ENCODE measurements at places on chromosomes 2 and 18.
A peak's percentile ranks its signal among the peaks of the same experiment; 100 is the strongest.

- no peak for DNase-seq
These were observed 144.6 kb upstream of the MMADHC start for GRCh38 chr2:149732001-149732685.

GRCh38 chr18:62526098-62527025 is 3.5 kb downstream of the ZCCHC2 start:
- DNase-seq, result peak; percentile 59

- DNase-seq, result no peak
These were observed 21.8 kb downstream of the NDUFB3 start for GRCh38 chr2:201093573-201093972.

DNA sequence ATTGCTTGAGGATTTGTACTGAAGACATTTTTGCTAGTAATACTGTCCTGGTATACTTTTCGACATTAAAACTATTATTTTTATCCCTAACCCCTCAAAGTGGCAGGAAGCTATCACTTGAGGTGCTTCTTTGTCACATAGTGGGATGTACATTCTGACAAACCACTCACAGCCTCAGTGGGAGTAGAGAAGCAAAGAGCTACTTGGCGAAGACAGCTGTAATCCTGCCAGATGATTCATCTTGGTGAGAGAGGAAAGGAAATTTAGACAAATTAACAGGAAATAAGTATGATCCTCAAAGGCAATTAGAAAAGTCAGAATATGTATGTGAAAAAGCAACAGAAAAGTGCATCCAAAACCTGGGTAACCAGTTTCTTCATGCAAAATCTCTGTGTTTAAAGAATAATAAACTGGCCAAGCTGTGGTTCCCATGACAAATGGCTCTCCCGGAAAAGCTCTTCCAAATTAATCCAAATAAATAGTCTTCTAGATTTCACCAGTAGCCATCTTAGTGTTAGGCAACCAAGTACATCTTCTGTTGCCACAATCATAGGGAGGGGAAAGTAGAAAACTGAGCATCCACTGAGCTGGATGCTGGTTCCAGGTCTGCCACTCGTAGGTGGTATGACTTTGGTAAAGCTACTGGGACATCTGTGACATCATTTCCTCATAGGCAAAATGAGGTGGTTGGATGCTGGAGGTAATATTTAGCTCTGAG is 308.0 kb upstream of the LYPD1 start:
- no peak for DNase-seq

GRCh38 chr2:118893100-118893499 is 45.7 kb upstream of the EN1 start:
- DNase-seq, result no peak

DNA sequence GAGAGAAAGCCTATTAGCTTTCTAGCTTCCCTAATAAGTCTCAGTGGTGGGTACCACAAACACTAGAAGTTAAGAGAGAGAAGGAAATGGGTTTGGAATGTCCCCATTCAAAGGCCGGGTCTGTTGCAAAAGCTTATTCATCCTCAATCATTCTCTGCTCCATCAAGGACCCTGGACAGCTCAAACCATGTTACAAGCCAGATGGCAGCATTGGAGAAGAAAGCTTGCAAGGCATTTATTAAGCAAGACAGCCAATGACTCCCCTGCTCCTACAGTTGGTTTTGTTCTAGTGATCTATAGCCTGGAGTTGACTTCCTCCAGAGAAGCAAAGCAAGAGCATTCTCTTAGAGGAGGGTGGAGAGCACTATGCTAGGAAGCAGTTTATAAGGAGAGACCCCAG is 86.9 kb upstream of the LMAN1 start:
- DNase-seq, result no peak

- DNase-seq, result no peak
These were observed 2026.1 kb upstream of the CELF4 start for GRCh38 chr18:39591649-39592048.

- no peak for DNase-seq
These were observed 105.3 kb upstream of the ZEB2 start for GRCh38 chr2:144625226-144625625.

GRCh38 chr18:50819027-50819727 is 639 bp downstream of the MRO start:
- peak; percentile 17 for DNase-seq

GRCh38 chr2:15579641-15580040 is 12.0 kb upstream of the DDX1 start:
- DNase-seq, result no peak

GRCh38 chr18:8011906-8012305 is 444.8 kb downstream of the PTPRM start:
- no peak for DNase-seq

DNA sequence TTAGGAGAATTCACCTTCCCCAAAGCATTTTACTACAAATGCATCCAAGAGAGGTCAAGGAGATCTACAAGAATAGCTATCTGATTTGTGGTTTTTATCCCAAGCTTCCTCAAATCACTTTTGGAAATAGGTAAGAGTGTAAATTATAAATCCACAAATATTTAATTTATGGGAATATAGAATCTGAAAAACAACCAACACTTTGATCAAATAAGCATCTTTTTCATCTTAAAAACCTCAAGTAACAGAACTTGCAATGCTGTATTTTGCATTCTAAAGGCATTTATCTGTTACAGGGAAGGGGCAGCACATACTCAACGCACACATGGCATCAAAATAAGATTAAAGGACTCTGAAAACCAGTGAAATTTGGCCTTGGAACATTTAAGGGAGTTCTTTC is 1.9 kb downstream of the ZNF385B start:
- no peak for DNase-seq

DNA sequence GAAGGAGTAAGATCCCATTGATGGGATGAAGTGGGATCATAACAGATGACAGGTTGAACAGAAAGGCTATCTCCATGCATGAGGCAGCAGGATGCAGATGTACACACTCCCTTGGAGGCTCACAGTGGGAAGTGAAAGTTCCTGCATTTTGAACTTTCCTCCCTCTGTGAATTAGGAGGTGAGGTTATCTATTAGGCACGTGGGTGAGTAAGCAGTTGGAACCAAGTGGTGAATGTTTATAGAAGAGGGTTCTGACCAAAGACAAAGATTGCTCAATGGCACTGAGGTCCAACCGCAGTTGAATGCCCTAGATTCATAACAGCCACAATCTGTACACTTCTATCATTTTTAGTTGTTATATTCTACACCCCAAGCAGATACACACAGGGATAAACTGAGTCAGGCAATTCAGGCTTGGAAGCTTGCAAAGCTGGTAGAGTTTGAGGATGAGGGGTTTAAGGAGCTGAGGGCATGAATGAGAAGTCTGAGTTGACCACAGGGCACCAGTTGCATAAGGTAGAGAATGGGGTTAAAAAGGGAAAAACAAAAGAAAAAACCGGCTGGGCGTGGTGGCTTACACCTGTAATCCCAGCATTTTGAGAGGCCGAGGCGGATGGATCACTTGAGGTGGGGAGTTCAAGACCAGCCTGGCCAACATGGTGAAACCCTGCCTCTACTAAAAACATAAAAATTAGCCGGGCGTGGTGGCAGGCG is 7.1 kb upstream of the KCMF1 start:
- DNase-seq, result no peak

- DNase-seq, result peak; percentile 65
These were observed 1.4 kb upstream of the SETBP1 start for GRCh38 chr18:44679056-44679913.

DNA sequence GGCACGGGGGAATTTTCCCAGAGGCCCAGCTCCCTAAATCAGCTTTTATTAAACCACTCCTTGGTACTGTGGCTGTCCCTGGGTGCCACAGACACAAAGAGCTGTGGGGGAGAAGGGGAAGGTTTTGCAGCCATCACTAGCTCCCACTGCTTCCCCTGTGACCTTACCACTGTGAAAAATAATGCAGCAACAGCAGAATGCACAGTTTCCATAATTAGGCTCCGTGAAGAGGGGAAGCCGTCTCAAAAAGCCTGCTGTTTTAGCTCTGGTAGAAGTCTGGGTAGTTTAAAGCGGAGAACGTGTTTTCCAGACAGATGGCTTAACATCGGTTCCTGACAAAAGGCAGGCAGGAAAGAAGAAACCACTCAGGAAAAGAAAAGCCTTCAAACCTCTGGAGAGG is 27.5 kb upstream of the CAB39 start:
- no peak for DNase-seq

DNA sequence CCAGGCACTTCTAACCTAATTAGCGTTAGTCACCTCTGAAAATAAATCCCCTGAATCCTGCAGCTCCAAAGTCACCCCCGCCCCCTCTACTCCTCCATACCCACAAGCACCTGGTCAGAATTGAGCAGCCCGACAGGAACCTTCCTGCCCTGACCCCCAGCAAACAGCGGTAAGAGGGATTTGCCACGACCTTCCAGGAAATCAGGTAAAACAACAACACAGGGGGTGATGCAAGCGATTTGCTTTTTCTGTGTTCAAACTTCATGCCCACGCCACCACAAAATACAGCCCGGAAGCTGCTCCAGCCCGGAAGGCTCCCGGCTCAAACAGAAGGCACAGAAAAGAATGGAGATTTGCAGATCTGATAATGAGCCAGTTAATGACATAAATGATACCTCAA is 367.1 kb downstream of the GPD2 start:
- peak; percentile 17 for DNase-seq

DNA sequence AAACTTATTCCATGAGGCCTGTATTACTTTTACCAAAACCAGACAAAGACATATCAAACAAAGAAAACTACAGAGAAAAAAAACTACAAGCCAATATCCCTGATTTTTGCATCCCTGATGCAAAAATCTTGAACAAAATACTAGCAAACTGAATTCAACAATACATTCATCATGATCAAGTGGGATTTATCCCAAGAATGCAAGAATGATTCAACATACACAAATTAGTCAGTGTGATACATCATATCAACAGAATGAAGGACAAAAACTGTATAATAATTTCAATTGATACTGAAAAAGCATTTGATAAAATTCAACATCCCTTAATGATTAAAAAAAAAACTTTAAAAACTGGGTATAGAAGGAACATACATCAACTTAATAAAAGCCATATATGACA is 106.8 kb downstream of the SLC39A10 start:
- DNase-seq, result no peak

DNA sequence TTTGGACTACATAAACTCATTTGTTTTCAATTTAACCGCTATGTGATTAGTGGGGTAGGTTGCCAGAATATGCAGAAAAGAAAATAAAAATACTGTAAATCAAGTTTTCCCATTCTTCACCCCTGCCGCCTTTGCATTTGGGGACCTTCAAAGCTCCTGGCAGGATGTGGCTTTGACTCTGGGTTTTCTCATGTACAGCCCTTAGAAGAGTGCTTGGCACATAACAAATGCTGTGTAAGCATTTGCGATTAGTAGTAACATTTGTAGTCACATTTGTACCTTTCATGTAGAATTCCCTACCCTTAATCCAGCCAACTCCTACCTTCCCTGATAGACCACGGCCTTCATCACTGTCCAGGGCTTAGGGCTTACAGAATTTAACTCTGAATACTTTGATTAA is 262.6 kb downstream of the MREG start:
- DNase-seq, result no peak

GRCh38 chr2:96891591-96892333 is 21.9 kb upstream of the SEMA4C start:
- DNase-seq, result no peak

DNA sequence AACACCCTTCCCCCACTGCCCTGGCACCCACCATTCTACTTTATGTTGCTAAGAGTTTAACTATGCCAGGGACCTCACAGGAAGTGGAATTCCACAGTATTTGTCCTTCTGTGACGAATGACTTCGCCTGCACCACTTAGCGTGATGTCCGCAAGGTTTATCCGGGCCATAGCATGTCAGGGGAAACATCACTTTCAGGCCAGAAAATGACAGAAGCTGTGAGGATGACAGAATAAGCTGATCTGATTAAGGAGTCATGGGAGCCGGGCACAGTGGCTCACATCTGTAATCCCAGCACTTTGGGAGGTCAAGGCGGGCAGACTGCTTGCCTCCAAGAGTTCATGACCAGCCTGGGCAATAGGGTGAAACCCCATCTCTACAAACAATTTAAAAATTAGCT is 248.8 kb downstream of the EIPR1 start:
- no peak for DNase-seq

- DNase-seq, result no peak
These were observed 2.9 kb downstream of the HK2 start for GRCh38 chr2:74836675-74837401.

DNA sequence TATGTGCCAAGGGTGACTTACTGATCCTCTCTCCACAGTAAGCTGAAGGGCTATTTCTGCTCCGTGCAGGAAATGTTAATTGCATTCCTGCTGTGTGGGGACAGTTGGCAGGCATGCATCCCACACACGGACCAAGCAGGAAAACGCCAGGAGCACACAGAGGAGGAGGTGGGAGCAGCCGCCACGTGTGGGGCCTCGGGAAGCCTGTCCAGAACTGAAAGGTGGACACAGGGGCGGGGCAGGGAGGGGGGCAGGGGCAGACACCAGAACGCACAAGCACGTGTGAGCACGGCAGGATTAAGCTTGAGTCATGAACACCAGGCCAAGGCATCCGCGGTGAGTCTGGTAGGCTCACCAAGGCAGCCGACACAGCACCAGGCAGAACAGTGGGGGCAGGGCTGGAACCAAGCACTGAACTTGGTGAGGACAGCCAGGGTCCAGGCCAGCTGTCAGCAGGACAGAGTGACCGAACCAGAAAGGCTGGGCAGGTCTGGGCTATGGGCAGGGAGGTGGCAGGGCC is 177.1 kb downstream of the EIPR1 start:
- DNase-seq, result no peak

GRCh38 chr2:232367016-232367415 is 11.5 kb upstream of the ALPP start:
- DNase-seq, result no peak

- no peak for DNase-seq
These were observed 195.1 kb downstream of the KCNE4 start for GRCh38 chr2:223247136-223247535.

GRCh38 chr2:228432116-228432515 is 250.6 kb upstream of the SPHKAP start:
- no peak for DNase-seq

DNA sequence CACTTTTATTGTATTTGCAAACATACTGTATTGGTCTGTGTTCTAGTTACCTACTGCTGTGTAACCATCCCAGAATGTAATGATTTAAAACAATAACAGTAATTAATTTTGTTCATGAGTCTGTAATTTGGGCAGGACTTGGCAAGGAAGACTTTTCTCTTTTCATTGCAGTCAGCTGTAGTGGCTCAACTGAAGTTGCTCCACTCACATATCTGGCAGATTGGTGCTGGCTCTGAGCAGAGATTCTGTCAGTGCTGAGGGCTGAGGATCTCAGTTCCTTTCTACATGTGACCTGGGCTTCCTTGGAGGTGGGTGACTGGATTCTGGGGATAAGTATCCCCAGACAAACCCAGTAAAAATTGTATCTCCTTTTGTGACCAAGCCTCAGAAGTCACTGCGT is 26.6 kb downstream of the PTPN4 start:
- DNase-seq, result no peak

GRCh38 chr2:194907569-194907968 is 749.5 kb upstream of the SLC39A10 start:
- no peak for DNase-seq

DNA sequence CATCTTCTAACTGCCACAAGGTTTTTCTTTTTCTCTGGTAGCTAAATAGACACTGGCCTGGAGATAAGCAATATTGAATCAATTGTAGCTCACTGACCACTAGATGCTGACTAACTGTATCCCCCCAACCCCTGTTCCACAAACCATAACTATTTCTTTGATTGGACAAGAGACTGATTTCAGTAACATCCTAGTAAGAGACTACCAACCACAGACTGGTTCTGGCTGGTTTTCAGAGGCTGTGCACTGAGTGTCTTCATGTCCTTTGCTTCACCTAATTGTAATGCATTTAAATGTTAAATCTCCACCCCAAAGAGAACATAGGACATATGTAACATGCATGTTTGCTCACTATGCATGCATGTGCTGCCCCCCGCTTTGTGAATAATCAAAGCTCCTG is 3.2 kb upstream of the AAK1 start:
- no peak for DNase-seq
